ENCODE measurements at places on chromosomes 3 and 15. TPM values are rescaled to one million over a fixed set of nuclear protein-coding genes. Genes with fewer than 3 reads are reported as not detected.

TRH gene
- not detected for total RNA-seq

RBP2 gene
- not detected for total RNA-seq

- peak; percentile 21 for DNase-seq
- H3K27me3 ChIP-seq = peaks cover 2% of the 10 kb centered on the region
- peaks cover 1% of the 10 kb centered on the region for H3K36me3 ChIP-seq
- H3K4me3 ChIP-seq = no peak overlapping the region
Measured at GRCh38 chr3:39234651-39235050, 42.3 kb upstream of the XIRP1 start.

GHSR gene
- not detected for total RNA-seq

CLDN11 gene
- not detected for total RNA-seq

AP3B2 gene
- total RNA-seq = not detected

- H3K27ac ChIP-seq = no peak overlapping the region
- H3K27me3 ChIP-seq = no peaks in the 10 kb centered on the region
- H3K4me1 ChIP-seq = peaks cover 8% of the 10 kb centered on the region
- DNase-seq = no peak
- H3K4me3 ChIP-seq = no peak overlapping the region
- H3K36me3 ChIP-seq = peaks cover 4% of the 10 kb centered on the region
Measured at GRCh38 chr3:45817831-45818522, 21.6 kb upstream of the SLC6A20 start.

DNA sequence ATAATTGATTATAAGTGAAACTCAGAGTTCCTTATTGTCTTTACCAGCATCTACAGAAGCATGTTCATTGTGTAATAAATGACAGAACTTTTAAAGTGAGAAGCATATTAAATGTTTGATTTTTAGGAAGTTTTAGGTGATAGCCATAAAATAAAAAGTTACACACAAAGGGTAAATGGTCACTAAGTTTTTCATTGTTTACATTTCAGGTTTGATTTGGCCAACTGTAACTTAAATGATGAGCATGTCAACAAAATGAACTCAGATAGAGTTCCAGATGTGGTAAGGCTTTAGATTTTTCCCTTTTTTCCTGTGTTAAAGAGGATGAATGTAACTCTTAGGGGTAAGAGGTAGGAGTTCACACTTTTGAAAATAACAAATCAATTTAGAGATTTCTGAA lies 25.9 kb downstream of the NMD3 start:
- no peaks in the 10 kb centered on the region for H3K4me1 ChIP-seq
- peaks cover 28% of the 10 kb centered on the region for H3K36me3 ChIP-seq
- no peak overlapping the region for H3K27ac ChIP-seq

DNA sequence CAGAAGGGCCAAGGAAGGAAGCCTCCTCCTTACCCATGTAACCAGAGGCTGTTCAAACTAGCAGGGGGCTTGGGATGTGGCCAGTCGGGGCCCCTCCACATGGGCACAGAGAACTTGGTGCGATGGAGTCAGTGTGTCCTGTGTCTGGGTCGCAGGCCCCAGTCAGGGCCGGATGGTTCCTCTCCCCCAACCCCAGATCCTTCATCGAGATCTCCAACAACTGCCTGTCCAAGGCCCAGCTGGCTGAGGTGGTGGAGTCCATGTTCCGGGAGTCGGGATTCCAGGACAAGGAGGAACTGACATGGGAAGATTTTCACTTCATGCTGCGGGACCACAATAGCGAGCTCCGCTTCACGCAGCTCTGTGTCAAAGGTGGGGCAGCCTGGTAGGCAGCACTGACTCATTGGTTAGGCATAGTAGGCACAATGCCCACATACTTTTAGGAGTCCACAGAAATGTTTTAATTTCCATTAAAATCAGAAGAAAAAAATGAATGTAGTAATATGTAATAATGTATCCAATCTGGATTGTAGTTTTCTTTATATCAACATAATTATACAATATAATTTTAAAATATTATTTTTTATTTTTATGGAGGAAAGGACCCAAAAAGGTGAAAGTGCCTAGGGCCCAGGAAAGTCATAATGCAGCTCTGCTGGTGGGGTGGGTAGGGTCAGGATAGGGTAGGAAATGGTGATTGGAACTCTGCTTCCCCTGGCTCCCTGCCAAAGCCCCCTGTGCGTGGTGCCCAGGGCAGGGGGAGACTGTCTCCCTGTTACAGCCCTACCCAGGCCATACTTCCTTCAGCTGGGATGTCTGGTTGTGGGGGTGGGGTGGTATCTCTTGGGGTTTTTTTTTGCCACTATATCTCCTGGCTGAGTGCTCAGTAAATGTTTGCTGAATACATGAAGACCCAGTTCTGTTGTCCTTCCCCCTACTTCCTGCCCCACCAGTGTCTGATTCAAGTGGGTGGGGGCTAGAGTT lies 18.6 kb downstream of the DUOX1 start:
- no peaks in the 10 kb centered on the region for H3K4me1 ChIP-seq
- H3K4me3 ChIP-seq = no peak overlapping the region
- no peak overlapping the region for H3K27ac ChIP-seq
- H3K27me3 ChIP-seq = no peaks in the 10 kb centered on the region

DNA sequence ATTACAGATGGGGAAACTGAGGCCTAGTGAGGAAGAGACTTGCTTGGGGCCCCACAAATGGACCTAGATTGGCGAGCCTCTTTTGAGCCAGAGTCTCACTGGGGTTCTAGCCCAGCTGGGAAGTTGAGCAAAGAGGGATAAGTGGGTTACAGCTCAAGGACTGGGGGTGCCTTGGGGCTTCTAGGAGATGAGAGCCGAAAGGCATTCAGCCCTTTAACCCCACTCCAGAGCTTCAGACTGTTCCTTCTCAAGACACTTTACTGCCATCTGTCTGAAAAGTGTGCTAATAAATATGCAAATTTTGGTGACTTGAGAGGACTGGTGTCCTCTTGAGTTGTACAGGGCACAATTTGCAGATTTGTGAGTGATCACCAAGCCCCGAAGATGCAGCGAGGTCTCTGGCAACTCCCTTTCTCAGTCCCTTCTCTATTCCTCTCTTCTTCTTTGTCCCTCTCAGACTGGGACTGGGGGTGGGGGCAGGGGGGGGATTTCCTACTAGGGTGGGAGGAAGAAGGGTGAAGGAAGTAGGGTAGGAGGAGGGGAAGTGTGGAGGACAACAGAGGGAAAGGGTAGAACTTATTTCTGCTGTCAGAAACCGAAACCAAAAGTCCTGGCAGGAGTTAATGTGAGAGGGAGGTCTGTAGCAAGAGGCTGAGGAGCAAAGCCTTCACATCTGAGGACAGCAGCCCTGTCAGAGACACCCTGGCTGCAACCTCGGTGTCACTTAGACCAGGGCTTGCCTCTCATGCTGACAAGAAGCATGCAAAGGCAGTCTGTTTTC lies 16.2 kb upstream of the ANKDD1A start:
- H3K4me3 ChIP-seq = peak overlapping the region; percentile 95
- peaks cover 59% of the 10 kb centered on the region for H3K4me1 ChIP-seq
- DNase-seq = peak; percentile 48
- H3K27ac ChIP-seq = peak overlapping the region; percentile 99

DNA sequence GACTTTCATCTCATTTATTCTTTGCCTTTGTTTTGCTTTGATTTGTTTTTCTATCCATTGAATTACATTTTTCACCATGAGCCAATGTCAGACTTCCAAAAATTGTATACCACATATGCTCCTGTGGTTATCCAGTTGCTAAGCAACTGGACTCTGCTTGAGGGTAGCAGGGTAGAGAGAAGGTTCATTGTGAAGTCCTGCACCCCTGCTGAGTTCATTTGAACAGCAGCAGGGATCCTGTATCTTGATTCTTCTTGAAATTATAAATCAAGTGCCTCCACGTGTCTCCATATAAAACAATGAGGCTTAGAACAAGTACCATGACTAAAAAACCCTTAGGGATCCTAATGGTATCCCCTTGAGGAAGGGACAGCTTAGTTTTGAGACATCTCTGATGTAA lies 449.3 kb downstream of the ROBO2 start:
- no peak overlapping the region for H3K4me3 ChIP-seq
- no peak for DNase-seq
- no peaks in the 10 kb centered on the region for H3K36me3 ChIP-seq

- H3K4me3 ChIP-seq = no peak overlapping the region
- H3K36me3 ChIP-seq = peaks cover 6% of the 10 kb centered on the region
- no peak for DNase-seq
Measured at GRCh38 chr15:64452988-64453688, 7.2 kb upstream of the ZNF609 start.

DNA sequence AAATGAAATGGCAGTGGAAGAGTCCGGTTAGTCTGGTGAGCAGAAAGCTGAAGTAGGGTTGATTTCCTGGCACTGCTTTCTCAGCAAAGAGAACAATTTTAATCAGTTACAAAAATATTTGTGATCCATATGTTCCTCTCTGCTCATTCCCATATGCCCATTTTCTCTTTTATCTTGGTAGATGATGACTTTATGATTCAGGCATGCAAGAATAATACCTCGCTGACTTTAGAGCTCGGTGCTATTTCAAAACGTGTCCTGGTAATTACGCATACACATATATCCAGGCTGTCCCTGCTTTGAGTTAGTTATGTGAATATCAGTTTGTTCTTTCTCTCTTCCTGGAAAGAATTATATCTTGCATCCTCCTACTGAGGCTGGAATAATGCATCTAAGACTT lies 38.5 kb downstream of the ARPP21 start:
- no peak for DNase-seq
- H3K4me1 ChIP-seq = no peaks in the 10 kb centered on the region
- H3K36me3 ChIP-seq = no peaks in the 10 kb centered on the region
- H3K4me3 ChIP-seq = no peak overlapping the region
- H3K27me3 ChIP-seq = no peaks in the 10 kb centered on the region
- no peak overlapping the region for H3K27ac ChIP-seq

MOBP gene
- not detected for total RNA-seq

DNA sequence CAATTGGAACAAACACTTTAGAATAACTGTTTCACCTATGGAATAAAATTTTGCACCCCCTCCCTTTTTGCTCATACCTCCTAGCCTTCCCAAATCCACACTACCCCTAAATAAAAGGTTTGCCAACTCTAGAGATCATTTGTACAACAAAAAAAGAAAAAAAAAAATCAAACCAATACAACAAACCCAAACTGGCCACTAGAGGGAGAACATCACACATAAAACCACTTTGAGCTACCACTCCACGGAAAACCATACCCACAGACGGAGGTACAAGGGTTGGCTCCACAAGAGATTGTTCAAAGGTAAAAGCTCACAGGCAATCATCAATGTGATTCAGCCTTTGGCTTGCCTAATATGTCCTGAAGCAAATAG lies 47.6 kb downstream of the SETMAR start:
- peak; percentile 53 for DNase-seq
- H3K4me3 ChIP-seq = peak overlapping the region; percentile 45
- H3K4me1 ChIP-seq = peaks cover 21% of the 10 kb centered on the region
- H3K36me3 ChIP-seq = peaks cover 1% of the 10 kb centered on the region
- H3K27ac ChIP-seq = peak overlapping the region; percentile 92

LNP1 gene
- 2.3 TPM for total RNA-seq

- H3K4me3 ChIP-seq = no peak overlapping the region
- no peak overlapping the region for H3K27ac ChIP-seq
- H3K36me3 ChIP-seq = no peaks in the 10 kb centered on the region
- DNase-seq = no peak
- H3K27me3 ChIP-seq = peaks cover 32% of the 10 kb centered on the region
Measured at GRCh38 chr3:126292318-126293070, 64.7 kb downstream of the KLF15 start.

ESYT3 gene
- 0.17 TPM for total RNA-seq

DNA sequence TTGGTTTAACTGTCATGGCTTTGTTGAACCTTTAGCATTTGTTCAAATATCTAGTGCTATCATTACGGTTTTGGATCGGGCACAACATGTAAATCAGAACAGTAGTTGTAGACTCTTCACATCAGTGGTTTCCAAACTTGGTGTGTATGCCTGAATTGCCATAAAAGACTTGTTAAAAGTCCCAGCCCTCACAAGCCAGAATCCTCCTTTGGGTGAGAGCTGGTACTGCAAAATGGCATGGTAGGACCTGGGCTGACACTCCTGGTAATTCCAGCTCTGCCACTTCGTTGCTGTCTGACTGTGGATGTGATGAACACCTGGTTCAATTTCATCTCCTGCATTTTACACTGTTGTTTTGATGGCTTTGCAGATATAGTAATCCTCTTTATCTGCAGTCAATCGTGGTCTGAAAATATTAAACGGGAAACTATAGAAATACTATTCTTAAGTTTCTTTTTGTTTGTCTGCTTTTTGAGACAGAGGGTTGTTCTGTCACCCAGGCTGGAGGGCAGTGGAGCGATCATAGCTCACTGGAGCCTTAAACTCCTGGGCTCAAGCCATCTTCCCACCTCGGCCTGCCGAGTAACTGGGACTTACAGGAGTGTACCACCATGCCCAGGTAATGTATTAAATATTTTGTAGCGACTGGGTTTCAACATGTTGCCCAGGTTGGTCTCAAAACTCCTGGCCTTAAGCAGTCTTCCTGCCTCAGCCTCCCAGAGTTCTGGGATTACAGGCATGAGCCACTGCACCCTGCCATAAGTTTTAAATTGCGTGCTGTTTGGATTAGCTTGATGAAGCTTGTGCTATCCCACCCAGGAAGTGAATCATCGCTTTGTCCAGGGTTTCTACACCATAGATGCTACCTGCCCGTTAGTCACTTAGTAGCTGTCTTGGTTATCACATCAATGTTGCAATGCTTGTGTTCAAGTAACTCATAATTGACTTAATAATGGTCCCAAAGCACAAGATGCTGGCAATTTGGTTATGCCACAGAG lies 61.6 kb downstream of the RAB7A start:
- H3K27ac ChIP-seq = peak overlapping the region; percentile 98
- H3K4me1 ChIP-seq = peaks cover 93% of the 10 kb centered on the region
- peak; percentile 60 for DNase-seq
- H3K27me3 ChIP-seq = no peaks in the 10 kb centered on the region

FETUB gene
- not detected for total RNA-seq

DNA sequence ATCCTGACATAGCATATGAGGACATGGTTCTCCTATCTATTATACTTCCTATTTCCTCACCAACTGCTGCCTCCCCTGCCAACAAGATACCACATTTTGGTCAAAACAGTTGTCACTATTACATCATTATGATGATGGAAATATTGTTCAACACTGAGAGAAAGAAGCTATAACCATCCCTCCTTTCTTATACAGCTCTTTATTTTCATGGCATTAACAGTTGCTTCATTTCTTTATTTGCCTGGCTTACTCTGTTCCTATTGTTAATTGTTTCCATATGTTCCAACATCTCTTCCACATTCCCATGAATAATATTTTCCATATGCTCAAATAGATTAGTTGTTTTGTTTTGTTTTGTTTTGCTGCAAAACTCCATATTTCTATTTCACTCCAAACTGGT lies 40.8 kb upstream of the FILIP1L start:
- no peak overlapping the region for H3K27ac ChIP-seq
- no peak for DNase-seq
- no peak overlapping the region for H3K4me3 ChIP-seq
- H3K27me3 ChIP-seq = no peaks in the 10 kb centered on the region
- H3K4me1 ChIP-seq = no peaks in the 10 kb centered on the region

AGBL1 gene
- 0.10 TPM for total RNA-seq

ERICH6 gene
- not detected for total RNA-seq
